ENCODE measurements at places on chromosomes 3 and 15.
A peak's percentile ranks its signal among the peaks of the same experiment; 100 is the strongest.

GRCh38 chr15:62896380-62896866 is 146.1 kb upstream of the TPM1 start:
- DNase-seq: no peak

GRCh38 chr3:85821130-85821756 is 862.5 kb downstream of the CADM2 start:
- peak; percentile 31 for DNase-seq

- no peak for DNase-seq
Measured at GRCh38 chr3:188380252-188380651, 226.3 kb downstream of the LPP start.

GRCh38 chr3:62368705-62369475 is 4.5 kb downstream of the FEZF2 start:
- DNase-seq: peak; percentile 34

GRCh38 chr15:70376929-70377691 is 279.4 kb upstream of the TLE3 start:
- DNase-seq: peak; percentile 73

GRCh38 chr3:43895573-43895972 is 204.8 kb downstream of the ABHD5 start:
- DNase-seq: no peak

DNA sequence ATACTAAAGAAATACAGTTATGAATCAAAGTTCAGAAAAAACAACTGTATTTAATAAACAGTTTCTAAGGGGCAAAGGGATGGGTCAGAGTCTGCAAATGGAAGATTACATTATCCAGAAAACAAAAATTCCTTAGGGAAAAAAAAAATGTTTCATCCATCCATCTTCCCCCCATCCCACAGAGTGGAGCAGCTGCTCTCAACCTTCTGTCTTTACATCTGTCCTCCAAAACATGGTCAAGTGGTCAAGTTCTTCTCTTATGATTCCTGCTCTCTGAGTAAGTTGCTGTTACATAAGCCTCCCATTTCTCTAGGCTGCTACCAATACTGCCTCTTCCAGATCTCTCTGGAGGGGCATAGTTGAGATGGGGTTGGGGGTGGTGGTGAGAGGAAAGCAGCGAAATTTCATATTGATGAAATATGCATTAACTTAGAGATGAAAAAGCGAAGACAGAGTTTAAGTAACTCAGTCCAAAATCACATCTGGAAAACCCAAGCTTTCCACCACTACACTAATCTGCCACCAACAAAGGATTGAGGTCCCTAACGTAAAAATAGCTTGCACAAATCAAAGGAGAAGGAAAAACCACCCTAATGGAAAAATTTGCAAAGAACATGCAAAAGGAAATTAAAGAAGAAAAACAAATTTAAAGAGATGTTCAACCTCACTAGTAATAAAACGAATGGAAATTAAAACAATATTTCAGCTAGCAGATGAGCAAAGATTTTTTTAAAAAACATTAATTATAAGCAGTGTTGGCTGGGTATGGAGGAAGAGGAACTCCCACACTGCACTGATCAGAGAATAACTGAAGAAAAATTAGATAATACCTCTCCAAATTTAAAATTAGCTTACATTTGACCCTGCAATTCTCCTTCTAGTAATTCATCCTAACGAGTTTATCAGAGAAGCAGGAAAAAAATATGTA is 109.5 kb downstream of the ST8SIA2 start:
- no peak for DNase-seq

DNA sequence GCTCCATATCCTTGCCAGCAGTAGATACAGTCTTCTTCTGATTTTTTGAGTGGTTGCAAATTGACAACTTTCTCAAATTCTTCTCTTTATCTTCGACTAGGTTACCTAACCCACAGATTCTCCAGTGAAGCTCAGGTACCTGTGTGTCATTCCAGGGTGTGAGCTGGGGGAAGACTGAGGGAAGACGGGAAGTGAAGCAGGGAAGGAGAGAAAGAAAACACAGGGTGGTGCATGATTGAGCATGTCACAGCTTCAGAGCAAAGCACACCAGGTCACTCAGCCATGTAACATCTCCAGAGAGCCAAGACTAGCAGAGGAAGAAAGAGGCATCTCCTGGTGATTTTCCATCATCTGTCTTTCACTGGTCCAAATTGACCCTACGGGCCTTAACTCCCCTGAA is 67.2 kb downstream of the LSM3 start:
- DNase-seq: no peak
